BJ (cell line): ENCODE measurements at places on chromosomes 16 and 17.

- no peak for DNase-seq
These were observed 5.4 kb downstream of the SP2 start for GRCh38 chr17:47901423-47901822.

GRCh38 chr17:8857919-8858318 is 9.6 kb downstream of the PIK3R6 start:
- peak; percentile 62 for DNase-seq

GRCh38 chr16:49634235-49635008 is 221.5 kb downstream of the ZNF423 start:
- DNase-seq, result no peak

GRCh38 chr17:50289991-50290702 is 15.9 kb downstream of the TMEM92 start:
- DNase-seq, result peak; percentile 98

DNA sequence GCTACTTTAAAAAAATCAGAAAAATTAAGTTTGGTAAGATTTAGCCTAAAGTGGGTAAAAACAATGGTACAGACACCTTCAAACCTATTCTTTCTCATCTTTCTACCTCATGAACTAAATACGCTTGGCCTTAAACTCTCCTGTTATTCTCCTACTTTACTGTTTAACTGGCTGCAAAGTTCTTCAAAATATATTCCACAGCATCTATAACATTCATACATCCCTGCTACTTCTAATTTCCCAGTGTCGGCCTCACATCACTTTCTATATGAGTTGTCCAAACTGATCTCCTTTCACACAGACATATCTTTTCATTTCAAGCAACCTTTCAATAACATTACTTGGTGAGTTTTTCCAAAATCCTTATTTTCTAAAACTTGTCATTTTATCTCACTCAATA is 64.0 kb downstream of the MED13 start:
- DNase-seq, result no peak

GRCh38 chr17:9339958-9340357 is 235.7 kb downstream of the STX8 start:
- no peak for DNase-seq

- DNase-seq, result no peak
These were observed 4.5 kb downstream of the PCGF2 start for GRCh38 chr17:38743556-38744171.
